ENCODE measurements at places on chromosomes 16 and 17.
A peak's percentile ranks its signal among the peaks of the same experiment; 100 is the strongest.

GRCh38 chr17:35011671-35012216, 31.4 kb downstream of the LIG3 start:
- no peak for DNase-seq

DNA sequence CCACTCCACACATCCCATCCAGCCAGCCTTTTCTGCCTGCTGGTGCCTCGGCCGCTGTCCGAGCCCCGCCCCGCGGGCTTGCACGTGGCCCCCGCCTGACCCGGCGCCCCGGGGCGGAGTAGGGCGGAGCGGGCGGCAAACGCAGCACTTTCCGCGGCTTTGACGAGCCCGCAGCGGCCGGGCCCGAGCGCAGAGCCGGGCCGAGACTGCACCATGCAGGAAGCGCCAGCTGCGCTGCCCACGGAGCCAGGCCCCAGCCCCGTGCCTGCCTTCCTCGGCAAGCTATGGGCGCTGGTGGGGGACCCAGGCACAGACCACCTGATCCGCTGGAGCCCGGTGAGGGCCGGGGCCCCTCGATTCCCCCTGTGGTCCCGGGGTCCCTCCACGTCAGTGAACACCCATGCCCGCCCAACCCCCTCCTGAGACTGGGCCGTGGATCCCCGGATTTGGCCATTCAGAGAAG, at the start of gene HSF4:
HSF4 (plus strand) TSS at position 147 of the 463 bp plus-strand sequence; CDS start at position 214, 67 bp downstream.
- no peak for DNase-seq

DNA sequence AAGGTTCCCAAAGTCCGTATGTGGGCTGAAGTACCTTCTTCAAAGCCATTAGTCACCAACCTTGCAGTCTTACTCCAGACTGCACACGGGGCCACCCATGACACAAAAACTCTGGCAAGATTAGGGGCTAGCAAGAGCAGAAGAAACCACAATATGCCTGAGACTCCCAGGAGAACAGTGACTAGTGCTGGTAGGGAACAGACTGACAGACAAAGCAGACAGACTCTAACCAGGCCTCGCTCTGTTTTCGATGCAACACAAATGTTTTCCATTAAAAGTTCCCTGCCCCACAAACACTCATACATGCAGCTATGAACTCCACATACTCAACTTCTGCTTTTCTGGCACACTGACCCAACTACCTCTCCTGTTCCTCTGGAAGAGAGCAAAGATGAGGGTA, 102.2 kb downstream of the HIC1 start:
- DNase-seq, result peak; percentile 11

GRCh38 chr16:8739989-8740704, 57.3 kb downstream of the TMEM186 start:
- no peak for DNase-seq

GRCh38 chr17:1802429-1802828, 27.3 kb downstream of the SMYD4 start:
- no peak for DNase-seq

DNA sequence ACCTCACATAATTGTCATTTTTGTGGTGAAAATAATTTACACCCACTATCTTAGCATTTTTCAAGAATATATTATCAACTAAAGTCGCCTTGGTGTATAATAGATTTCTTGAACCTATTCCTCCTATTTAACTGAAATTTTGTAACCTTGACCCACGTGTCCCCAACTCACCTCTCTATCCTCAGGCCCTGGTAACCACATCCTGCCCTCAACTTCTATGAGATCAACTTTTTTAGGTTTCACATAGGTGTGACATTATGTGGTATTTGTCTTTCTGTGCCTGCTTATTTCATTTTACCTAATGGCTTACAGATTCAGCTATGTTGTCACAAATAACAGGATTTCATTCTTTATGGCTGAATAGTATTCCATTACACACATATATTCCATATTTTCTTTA, 73.0 kb upstream of the CNTNAP4 start:
- DNase-seq, result no peak

DNA sequence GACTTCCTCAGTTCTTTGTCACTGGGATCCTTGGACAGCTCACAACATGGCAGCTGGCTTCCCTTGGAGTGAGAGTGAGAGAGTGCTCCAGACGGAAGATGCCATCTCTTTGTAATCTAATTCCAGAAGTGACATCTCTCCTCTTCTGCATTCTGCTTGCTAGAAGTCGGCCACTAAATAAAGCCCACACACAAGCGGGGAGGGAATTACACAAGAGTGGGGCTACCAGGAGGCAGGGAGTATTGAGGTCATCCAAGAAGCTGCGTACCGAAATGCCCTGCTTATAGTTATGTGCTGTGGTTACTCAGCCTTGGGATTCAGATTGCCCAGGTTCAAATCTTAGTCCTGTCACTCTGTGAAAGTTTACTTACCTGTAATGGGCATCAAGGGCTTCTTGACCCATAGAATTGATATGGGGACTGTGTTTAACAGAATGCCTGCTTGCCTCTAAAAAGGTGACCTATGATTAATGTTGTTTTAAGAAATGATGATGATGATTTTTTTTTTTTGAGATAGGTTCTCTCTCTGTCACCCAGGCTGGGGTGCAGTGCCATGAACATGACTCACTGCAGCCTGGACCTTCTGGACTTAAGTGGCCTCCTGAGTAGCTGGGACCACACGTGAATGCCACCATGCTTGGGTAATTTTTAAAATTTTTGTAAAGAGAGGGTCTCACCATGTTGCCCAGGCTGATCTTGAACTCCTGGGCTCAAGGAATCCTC, 120.9 kb upstream of the HS3ST2 start:
- peak; percentile 3 for DNase-seq

DNA sequence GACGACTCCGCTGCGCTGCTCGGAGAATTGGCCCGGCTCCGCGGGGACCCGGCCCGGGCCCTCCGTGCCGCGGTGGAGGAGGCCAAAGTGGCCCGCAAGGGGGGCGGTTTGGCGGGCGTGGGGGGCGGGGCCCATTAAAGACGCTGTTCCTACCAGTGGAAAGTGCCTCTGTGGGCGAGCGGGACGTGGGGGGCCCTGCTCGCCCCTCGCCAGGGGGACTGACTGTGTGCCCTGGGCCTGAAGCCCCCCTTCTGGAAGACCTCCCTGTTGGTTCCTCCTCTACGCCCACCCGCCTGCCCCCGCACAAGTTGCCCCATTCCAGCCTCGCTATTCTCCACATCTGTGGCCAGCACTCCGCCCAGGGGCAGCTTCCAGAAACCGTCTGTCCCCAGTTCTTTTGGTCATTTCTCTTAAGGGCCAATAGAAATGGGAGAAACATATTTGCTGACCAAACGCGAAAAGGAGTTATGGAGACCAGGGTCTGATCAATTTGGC, 1.9 kb upstream of the FGF11 start:
- no peak for DNase-seq

- DNase-seq, result no peak
Observed at GRCh38 chr16:55294129-55294528, 29.9 kb upstream of the IRX6 start.

- DNase-seq, result no peak
Observed at GRCh38 chr17:40374821-40375498, 10.4 kb upstream of the GJD3 start.

- DNase-seq, result no peak
Observed at GRCh38 chr17:68792042-68792685, 163.0 kb downstream of the ABCA8 start.

DNA sequence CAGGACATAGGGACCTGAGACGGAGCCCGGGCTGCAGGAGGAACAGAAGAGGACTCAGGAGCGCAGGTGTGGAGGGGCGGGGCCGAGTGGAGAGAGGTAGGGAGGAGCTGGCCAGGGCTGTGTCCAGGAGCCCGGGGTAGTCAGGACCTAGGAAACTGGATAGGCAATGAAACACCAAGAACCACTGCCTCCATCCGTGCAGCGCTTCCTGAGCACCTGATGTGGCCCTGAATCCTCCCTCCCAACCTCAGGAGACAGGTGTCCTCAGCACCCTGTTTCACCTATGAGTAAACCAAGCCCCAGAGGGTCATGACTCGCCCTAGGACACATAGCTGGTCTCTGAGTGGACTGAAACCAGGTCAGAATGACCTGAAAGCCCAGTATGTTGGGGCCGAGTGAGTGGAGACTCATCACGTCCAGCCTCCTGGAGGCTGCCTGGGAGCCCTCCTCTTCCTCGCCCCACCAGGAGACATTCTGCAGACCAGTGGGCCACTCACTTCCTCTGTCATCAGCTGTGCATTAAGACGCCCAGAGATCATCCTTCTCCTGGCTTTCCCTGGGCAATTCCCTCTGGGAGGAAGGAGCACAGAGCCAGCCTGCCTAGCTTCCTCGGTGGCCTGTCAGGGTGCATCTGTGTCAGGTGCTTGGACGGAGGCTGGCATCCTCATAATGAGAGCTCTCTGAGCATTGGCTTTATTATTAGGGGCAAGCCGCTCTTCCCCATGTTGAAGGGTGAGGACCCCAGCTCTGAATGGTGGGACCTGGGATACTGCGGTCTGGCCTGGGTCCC, 72.8 kb downstream of the SCNN1B start:
- no peak for DNase-seq

- no peak for DNase-seq
Observed at GRCh38 chr16:55324285-55325079, 479 bp downstream of the IRX6 start.

DNA sequence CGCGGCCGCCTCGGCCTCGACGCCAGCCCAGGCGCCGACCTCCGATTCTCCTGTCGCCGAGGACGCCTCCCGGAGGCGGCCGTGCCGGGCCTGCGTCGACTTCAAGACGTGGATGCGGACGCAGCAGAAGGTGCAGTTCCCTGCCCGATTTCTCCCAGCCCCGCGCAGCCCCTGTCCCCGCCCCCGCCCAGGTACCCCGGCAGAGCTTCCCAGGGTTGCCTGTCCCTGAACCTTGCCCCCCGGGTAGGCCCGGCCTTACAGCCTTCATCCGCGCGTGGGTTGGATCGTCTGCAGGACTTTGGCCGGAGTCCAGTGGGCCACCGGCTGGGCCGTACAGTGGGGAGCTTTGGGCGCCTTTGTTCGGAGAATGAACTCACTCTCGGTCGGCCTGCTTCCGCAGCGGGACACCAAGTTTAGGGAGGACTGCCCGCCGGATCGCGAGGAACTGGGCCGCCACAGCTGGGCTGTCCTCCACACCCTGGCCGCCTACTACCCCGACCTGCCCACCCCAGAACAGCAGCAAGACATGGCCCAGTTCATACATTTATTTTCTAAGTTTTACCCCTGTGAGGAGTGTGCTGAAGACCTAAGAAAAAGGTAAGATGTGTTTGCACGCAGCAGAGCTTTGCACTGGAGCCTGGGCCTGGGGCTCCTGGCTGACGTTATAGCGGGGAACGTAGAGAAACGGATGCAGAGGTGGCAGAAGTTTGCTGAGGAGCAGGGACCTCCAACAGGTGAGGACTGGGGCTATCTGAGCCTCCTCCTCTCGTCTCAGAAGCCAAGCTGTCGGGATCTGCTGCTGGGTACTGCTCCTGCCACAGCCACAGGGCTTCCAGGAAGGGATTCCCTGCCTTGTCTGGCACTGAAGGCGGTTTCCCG, 593 bp downstream of the GFER start:
- DNase-seq, result no peak

GRCh38 chr16:87213536-87213935, 103.7 kb downstream of the C16orf95 start:
- no peak for DNase-seq

DNA sequence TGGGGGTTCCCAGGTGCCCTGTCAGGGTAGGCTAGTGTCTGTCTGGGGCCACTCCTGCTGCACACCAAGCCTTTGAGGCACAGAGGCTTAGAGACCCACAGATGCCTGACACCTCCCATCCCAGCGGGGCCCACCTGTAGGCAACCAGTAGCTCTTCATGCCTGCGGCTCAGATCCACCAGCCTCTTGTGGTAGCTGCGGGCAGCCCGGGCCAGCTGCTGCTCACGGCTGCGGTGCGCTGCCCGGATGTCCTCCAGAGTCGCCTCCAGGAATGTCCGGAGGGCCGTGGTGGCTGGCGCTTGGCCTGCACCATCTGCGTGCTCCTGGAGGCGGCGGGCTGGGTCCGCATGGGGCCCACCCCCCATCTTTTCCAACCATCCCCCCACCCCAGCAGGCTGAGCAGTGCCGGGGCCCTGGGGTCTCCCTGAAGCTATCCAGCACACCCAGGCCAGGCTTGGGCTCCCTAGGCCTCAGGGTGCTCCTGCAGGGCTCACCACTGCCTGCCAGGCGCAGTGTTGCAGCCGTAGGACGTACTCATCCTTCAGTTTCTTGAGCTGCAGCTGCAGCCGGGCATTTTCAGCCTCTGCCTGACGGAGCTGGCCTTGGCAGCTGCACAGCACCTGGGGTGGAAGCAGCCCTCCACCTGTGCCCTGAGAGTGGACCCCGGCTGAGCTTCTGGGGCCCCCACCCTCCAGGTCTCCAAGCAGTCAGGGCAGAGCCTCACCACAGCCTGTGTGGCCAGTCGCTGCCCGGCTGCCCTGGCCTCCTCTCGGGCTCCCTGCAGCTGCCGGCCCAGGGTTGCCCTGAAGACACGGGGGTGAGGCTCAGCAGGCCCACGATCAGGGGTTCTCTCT, 1.8 kb downstream of the CCDC78 start:
- DNase-seq, result no peak

DNA sequence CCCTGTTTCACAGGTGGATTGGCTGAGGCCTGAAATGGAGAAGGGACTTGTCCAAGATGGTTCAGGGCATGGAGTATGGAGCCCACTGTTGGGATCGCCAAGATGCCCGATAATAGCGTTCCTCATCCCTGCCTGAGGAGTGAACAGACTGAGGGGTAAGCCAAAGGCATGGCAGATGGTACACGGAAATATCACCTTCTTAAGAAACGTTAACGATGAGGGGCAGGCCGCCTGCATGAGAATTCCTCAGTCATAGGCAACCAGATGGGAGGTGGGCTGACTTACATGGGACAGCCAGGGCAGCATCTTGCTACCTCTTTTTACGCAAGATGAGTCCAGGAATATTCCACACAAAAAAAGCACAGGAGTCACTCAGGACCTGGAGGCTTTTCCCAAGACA, 188.1 kb downstream of the CCDC182 start:
- DNase-seq, result no peak

- DNase-seq, result peak; percentile 31
Observed at GRCh38 chr16:54291656-54292487, 5.3 kb upstream of the IRX3 start.

DNA sequence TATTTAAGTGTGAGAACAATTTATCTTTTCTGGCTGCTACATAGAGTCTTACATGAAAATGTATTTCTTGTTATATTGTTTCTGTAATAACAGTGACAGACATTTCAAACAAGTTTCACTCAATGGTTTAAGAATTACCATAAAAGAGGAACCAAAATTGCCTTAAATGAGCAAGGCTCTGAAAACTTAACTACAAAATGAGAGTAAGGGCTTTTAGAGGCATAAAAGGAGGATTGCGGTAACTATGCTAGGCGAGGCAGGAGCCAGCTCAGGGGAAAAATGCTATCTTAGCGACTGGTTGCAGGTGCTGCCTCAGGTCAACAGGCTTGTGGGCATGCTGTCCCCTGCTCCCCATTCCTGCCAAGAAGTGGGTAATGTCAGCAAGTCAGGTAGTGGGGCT, 81.7 kb upstream of the MSI2 start:
- DNase-seq, result no peak

Data from HT1080 (cell line).